ENCODE measurements at places on chromosomes 3 and 15.

DNA sequence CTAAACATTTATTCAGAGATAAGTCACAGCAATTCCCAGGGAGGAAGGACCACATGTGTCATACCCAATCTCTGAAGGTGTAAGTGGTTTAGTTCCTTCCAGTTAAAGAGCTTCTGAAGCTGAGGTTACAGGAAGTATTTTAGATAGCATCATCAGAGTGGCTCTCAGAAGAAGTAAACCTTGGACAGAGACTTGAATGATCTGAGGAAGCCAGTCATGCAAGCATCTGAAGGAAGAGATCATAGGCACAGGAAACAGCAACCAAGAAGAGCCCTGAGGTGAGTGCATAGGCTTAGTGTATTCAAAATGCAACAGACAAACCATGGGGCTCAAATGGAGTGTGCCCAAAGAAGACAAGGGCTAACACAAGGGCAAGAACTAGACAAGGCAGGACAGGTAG is 210.3 kb downstream of the ULK4 start:
- DNase-seq: no peak

DNA sequence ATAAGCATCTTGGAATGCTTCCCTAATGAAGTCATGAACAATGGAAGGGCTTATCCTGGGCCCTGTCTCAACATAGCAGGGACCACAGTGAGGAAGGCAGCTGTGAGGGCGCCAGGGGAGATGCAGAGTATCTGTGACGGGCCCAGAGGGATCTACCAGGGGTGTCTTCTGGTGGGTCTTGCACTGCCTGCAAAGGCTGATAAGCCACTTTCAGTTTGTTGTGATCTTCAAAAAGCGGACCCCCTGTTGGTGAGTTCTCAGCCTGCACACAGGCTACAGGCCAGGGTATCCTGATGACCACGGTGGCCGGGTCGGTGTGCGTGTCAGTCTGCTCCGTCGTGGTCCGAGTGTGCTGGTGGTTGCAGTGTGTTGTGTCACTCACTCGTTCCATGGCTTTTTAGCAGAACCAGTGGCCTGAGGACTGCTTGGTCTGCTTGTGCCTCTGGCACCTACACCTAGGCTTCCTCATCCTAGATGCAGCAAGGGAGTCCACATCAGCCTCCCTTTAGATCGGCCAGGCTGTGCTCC is 46.8 kb downstream of the CHDH start:
- DNase-seq: no peak

GRCh38 chr3:18559331-18559842 is 134.2 kb upstream of the SATB1 start:
- DNase-seq: no peak

- no peak for DNase-seq
These were observed 48.0 kb downstream of the KPNA1 start for GRCh38 chr3:122466701-122467240.

DNA sequence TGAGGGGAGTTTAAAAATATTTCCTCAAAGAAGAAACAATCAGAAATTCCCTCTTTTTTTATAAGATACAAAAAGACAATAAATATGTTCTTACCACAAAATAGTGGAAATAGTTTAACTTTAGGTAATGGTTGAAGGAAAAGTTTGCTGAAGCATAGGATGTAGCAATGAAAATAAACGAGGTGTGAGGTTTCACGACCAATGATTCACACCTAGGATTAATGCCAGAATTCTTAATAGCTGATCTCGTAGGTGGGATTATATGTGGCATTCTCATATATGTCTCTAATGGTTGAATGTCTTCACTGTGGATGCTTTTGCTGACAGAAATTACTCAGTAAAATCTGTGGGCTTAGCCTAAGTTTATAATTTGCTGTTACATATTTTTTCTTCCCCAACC is 467.7 kb downstream of the FGF12 start:
- no peak for DNase-seq

GRCh38 chr15:43763819-43764446 is 12.8 kb downstream of the ELL3 start:
- no peak for DNase-seq

- no peak for DNase-seq
These were observed 42.8 kb upstream of the RPL35A start for GRCh38 chr3:197907196-197907595.

- no peak for DNase-seq
These were observed 213.6 kb downstream of the RBMS3 start for GRCh38 chr3:29494305-29495036.

DNA sequence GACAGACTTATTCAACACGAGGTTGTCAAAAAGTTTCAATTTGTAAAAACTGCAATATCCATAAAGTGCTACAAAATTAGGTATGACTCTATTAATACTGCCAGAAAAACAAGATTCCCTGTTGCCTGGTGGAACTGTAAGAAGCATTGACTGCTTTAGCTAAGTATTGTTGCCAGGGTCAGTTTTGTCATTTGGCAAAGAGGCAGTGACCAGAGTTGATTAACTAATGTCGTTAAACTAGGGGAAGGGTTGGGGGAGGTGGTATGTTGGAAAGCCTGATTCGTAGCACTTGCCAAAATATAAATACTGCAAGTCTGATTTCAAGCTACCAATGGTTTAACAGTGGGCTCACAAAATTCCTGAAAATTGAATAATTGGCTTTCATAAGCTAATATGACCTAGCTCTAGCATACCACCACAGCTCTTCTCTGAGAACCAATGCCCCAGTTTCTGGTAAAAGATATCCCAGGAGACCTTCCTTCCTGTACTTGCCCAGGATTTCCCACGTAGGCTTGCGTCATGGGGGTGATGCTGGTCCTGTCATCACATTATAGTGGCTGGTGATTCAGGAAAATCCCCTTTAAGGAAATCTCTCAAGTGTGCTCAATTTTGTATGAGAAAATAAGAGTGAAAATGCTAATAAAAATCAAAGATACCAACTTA is 266.4 kb upstream of the TBC1D5 start:
- no peak for DNase-seq

DNA sequence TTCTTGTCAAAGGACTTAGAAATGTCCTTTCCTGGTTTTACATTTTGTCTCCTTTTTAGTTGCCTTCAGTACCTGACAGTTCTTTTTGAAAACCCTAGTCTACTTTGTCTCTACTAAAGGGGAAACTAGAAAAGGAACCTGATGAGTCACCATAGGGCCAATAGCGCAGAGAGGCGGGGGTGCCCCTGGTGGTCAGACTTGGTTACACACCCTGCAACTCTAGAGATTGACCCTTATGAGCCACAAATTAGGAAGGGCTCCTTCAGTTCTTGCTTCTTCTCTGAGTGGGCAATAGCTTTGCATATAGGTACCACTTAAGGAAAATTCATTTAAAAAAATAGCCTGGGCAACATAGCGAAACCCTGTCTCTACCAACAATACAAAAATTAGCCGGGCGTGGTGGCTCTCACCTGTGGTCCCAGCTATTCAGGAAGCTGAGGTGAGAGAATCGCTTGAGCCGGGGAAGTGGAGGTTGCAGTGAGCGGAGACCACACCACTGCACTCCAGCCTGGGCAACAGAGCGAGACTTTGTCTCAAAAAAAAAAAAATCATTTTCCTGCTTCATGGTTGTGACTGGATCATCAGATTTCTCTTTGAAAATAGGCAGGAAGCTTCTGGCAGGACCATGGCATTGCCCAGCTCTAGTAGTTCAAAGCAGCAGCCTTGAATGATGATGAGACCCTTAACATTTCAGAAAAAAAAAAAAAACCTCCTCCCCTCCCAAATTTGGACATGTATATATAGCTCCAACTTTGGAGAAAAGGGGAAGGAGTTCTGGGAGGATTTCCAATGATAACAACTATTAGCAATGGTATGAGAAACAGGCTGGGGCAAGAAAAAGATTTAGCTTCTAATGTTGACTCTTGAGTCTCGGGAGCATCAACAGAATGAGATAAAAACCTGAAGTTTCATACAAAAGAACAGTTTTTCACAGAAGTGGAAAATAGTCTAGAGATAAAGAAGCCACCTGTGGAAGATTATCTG is 45.2 kb upstream of the RASA2 start:
- peak; percentile 74 for DNase-seq

DNA sequence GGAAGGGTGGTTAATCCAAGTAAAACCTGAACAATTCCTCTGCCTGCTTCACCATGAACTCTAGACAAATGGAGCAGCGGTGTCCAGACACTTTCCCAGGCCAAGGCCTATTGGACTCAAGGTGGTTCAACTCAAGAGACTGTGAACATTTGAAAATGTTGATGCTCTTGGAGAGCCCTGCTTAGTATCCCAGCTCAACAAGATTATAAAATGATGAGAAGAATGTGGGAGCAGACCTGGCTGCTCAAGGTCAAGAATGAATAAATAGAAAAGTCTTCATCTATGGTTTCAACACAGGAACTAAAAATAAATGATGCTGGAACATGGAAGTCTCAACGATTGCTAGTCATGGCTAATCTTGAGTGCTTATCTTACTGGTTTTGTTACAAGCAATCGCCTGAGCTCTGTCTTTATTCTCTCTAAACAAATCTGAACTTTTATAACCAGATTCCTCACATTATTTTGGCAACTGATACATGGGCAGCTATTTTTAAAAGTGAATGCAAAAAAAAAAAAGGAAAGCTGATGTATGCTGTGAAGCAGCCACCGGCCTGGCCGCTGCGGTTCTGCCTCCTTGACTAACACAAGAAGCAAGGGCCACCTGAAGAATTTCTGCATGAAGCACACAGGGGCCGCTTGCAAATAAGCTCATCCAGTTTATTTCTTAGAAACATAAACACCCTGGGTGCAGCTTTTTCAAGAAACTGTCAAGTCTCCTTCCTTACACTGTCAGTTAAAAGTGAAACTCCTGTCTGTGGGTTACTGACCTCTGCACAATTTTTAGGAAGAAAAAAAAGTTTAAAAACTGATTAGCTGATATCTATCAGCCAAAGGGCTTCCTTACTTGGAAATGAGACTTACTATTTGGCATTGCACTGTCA is 120.1 kb upstream of the ARHGEF3 start:
- DNase-seq: no peak

DNA sequence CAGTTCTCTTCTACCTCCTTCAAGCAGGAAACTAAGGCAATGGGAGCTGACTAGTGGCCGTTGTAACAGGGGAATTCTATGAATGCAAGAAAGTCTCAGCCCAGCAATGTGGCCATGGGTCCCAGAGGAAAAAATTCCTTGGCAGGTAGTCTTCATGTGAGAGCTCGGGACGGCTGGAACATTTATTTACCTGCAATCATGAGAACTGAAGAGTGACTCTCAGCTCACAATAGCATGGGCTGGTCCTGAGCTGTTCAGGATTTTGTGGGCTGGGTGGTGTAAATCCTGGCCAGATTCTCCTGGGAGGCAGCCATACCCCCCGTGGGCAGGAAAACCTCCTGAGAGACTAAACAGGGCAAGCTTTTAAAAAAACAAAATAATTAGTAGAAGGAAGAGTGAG is 330.3 kb upstream of the CTNNB1 start:
- DNase-seq: no peak

DNA sequence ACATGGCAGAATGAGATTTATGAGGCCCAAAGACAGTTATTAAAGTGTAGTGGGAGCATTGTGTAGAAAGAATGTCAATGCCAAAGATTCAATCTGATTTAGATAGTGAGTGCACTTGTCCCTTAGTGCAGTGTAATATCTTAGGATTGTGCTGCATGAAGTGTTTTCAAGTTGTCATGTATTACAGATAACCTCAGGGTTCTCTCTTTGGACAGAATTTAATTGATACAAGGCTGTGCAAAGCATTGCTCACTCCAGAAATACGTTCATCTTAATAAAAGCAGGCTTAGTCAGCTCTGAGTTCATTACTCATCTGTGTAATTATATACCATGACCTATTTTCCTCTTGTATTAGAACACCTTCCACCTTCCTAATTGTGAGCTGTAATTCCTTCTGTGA is 16.0 kb upstream of the GPR171 start:
- no peak for DNase-seq

DNA sequence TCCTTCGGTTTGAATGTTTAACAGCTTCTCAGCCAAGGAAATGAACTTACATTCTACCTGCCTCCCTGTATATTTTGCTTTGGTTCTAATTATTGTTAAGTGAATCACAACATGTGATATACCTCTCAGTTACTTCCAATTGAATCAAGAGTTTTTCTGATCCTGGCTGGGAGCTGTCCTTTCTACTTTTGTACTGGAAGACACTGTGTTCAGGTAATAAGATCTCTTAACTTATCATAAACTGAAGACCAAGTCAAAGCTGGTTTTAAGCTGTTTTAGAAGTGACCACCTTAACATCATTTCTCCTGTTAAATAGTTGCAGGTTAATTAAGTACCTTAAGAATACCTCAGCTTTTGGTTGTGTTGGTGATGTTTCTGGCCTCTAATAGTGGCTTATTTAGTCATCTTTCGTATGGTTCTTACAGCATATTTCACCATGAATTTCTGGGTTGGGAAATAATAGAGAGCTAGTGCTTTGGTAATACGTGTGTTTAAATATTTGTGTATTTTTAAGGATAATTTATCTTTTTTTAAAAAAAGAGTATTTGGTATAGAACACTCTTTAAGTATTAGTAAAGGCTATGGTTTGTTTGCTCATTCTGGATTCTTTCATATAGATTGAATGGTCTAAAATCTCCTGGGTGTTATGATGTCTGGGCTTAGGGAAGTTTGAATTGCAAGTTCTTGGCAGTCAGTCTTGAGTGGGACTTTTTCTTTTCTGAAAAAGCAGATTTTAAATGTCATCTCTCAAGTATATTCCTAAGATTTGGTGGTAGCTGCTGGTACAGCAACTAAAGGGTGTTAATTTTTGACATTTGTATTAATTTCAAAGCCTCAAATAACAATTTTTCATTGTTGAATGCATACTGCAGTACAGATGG is 1.6 kb downstream of the RAB8B start:
- DNase-seq: no peak

- no peak for DNase-seq
These were observed 127.0 kb downstream of the KLHL25 start for GRCh38 chr15:85667491-85668424.

DNA sequence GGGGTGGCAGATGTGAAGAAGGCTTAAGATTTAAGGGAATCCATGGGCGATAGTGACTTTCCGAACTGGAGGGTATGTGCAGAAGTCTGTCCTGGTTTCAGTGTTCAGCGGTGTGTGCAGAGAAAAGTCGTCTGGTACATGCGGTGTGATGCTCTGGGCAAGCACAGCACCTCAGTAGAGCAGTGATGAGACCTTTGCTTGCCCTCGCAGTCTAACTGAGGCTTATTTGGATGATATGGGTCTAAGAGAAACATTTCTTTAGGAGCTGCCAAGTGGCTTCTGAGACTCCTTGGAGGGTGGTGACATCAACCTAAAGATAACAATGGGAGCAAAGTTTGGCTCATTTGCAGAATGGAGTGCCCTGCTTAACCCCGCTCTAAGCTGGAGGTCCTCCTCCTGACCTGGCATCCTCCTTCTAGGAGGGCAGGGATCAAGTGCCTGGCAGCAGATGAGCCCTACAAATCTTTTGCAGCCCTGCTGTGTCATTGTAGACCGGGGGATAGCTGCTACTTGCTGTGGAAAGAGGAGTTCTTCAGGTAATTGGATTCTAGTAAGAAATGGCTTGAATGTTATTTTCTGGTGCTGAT is 228.1 kb upstream of the AZI2 start:
- DNase-seq: no peak

DNA sequence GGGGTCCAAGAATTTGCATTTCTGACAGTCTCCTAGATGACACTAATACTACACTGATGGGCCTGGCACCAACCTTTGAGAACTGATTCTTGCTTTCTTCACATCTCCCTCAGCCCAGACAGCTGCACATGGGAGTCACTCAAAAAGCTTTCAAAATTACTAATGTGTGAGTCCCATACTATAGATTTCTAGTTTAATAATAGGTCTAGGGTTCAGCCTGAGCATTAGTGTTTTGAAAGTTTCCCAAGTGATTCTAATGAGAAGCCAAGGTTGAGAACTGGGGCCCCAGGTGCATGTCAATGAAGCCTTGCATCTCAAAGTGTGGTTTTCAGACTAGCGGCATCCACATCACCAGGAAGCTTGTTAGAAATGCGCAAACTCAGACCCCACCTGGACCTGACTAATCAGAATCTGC is 159.9 kb upstream of the CMC1 start:
- DNase-seq: no peak

GRCh38 chr3:19891740-19892139 is 42.3 kb downstream of the EFHB start:
- no peak for DNase-seq
